Stromal cell of bone marrow (primary cell): ENCODE measurements at places on chromosomes 4 and X.

DNA sequence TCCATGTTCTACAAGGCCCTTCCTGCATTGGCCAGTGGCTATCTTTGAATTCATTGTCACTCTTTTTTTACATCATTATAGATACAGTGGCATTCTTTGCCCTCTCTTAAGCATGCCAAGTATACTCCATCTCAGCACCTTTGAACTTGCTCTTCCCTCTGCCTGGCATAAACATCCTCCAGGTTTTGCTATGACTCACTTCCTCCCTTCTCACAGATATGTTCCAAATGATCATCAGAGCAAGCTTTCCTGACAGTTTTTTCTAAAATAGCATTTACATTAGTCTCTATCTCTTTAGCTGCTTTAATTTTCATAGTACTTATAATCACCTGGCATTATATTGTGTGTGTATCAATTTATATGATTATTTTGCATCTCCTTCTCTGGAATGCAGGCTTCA lies 553.3 kb upstream of the MAGEB2 start:
- no peak for DNase-seq

- DNase-seq: no peak
Measured at GRCh38 chr4:123976285-123976684, 579.7 kb downstream of the SPRY1 start.

DNA sequence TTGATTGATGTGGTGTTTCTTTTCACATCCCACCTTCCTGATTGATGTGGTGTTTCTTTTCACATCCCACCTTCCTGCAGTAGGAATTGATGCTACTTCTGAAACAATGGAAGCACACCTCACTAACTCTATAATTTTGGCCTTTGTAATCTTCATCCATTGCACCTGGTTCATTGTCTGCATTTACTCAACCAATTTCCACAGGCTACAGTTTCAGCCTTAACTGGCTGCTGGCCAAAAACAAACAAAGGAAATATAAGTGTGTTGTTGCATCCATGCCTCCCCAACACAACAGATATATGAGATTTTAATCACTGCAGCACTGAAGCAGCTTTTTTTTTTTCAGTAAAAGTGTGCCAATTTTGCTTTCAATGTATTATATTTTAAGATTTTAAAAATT lies 867.6 kb upstream of the PCDH7 start:
- DNase-seq: no peak

- peak; percentile 83 for DNase-seq
Measured at GRCh38 chr4:55553441-55554201, 6.9 kb upstream of the CLOCK start.

DNA sequence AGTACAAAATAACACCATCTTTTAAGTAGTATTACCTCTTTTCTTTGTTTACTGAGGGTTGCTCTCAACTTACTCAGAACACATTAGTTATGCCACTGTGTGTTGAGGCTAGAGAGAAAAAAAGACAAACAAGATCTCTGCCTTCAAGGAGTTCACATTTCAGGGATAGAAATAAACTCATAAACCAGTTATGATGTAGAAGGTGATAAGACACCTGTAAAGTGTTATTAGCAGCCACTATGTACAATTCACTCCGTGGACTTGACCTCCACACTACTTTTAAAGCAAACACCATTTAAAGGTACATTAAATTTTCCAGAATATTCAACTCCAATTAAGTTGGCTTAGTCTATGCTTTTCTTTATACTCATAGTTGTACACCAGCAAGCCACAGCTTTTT lies 278.0 kb downstream of the PDGFC start:
- DNase-seq: no peak
